ENCODE measurements at places on chromosomes 4 and X. TPM values are rescaled to one million over a fixed set of nuclear protein-coding genes. Genes with fewer than 3 reads are reported as not detected.

DNA sequence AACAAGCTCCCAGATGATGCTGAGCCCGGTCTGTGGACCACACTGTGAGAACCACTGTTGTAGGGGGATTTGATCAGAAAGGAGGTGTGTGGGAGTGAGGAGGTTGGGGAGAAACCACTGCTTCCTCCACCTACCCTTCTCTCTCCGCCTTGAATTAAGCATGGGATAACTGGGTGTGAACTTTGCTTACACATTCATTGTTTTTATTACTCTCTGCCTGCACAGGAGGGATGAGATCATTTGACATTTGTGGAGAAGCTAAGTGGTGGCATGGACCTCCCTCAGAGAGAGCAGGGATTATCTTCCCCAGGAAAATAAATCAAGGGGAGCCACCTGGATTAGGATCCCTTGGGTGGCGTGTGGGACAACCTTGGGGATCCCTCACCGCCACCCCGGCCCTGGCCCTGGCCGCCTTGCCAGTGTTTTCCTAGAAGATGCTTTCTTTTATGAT, 212.1 kb upstream of the ATP6AP2 start:
- peak; percentile 52 for DNase-seq

GRCh38 chrX:101417981-101418841, 10.2 kb downstream of the HNRNPH2 start:
- peak; percentile 53 for DNase-seq

MAMLD1 gene
- total RNA-seq: 3.7 TPM

APLN gene
- 2.6 TPM for total RNA-seq

- DNase-seq: no peak
These were observed 26.8 kb upstream of the FGF5 start for GRCh38 chr4:80239480-80240150.

GRCh38 chr4:61583696-61584095, 383.6 kb downstream of the ADGRL3 start:
- no peak for DNase-seq

- DNase-seq: no peak
These were observed 87.4 kb downstream of the ZXDA start for GRCh38 chrX:57822818-57823217.

- DNase-seq: no peak
These were observed 9.6 kb upstream of the DUSP9 start for GRCh38 chrX:153637121-153638040.

DNA sequence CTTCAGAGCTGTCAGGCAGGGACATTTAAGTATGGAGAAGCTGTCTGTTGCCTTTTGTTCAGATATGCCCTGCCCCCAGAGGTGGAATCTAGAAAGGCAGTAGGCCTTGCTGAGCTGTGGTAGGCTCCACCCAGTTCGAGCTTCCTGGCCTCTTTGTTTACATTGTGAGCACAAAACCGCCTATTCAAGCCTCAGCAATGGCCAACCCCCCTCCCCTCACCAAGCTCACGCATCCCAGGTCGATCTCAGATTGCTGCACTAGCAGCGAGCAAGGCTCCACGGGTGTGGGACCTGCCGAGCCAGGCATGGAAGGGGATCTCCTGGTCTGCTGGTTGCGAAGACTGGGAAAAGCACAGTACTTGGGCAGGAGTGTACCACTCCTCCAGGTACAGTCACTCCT, 59.3 kb downstream of the ZNF674 start:
- no peak for DNase-seq

DNA sequence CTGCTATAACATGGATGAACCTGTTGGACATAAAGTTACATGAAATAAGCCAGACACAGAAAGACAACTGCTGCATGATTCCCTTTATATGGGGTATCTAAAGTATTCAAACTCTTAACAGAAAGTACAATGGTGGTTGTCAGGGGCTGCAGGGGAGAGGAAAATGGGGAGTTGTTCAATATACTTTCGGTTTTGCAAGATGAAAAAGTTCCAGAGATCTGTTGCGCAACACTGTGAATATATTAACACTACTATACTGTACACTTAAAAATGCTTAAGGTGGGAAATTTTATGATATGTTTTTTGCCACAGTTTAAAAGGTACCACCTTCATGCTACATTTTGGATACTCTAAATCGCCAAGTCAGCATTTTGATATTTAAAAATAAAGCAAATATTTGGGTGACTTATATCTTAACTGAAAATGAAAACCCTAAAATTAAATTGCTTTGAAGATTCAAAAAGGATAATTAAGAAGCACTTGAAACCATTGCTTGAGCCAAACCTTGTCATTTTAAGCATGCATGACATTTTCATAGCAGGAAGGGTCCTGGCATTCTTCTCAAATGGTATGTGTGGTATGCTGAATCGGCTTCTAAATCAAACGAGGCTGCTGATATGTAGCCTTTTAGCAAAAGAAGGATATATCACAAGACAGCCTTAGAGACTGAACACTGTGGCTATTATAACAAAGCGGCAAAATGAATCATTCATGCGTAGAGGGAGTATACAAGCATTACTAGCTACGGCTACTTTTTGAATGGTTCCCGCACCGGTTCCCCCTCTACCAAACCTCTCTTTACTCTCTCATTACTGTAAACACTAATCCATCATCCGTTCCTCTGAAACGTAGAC, 607.1 kb upstream of the DIPK2B start:
- DNase-seq: peak; percentile 67

GRCh38 chr4:25030277-25031076, at the start of gene LGI2:
Gene LGI2, minus strand, starts transcription at chr4:25030946. Its CDS starts 253 bp downstream, at chr4:25030693.
- DNase-seq: no peak

SUPT20HL2 gene
- not detected for total RNA-seq

DNA sequence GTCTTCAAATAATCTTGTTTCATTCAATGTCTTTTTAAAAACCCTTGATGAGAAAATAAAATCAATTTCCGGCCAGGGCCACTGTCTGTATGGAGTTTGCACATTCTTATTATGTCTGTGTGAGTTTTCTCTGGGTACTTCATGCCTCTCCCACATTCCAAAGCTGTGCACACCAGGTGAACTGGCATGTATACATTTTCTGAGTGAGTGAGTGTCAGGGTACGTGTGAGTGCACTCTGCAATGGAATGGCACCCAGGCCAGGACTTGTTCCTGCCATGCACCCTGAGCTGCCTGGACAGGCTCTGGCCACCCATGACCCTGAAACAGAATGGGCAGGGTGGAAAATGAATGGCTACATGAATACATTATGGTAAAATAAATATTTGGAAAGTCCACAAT, 61.3 kb downstream of the UBE2NL start:
- no peak for DNase-seq

DNA sequence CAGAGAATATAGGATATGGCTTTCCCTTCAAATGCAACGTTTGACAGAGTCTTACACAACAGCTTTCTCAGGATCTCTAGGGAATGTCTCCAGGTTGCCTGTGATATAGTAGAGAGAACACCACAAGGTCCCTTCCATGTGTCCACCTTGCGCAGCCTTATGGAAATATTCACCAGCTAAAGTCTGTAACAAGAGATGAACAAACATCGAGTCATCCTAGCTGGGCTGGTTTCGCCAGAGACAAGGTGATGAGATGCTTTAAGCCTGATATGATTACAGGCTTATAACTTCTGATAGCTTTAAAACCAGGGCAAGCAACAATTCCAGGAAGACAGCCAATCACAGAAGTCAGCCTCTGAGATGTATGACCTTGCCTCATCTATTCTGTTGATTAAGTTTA, 83.8 kb downstream of the SEL1L3 start:
- no peak for DNase-seq

DNA sequence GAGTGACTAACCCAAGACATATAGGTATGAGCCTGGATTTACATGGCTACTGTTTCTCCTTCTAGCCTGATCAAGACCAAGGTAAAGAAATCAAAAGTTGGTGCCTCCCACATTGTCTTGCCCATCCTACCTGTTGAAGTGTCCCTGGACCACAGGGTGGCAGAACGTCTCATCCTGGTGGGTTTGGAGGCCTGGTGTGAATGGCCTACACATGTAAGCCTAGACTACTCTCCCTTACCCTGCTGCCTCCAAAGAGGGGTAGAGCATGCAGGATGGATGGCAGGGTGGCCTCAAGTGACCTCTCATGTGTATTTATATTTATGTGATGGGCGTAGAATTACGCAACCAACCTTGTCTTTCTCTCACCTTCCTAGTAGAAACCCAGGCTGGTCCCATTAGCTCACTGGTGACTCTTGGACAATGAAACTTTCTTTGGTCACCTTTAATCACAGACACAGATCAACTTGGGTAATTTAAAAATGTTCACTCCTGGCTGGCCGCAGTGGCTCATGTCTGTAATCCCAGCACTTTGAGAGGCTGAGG, 73.3 kb upstream of the SOD3 start:
- no peak for DNase-seq

DNA sequence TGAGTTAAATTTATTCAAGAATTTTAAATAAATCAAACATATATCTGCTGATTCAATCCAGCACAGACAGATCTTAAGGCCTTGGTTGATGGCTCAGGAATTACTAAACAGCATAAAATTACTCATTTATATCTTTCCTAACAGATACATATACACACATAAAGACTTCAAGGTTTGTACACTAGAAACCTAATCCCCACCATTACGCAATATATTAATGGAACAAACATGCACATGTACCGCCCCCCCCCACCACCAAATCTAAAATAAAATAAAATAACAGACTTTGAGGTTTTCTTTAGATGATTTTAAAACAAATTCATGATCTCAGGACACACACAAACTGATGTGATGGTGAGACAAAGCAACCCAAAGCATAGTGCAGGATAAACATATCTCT, 333.9 kb upstream of the DDX53 start:
- no peak for DNase-seq

DNA sequence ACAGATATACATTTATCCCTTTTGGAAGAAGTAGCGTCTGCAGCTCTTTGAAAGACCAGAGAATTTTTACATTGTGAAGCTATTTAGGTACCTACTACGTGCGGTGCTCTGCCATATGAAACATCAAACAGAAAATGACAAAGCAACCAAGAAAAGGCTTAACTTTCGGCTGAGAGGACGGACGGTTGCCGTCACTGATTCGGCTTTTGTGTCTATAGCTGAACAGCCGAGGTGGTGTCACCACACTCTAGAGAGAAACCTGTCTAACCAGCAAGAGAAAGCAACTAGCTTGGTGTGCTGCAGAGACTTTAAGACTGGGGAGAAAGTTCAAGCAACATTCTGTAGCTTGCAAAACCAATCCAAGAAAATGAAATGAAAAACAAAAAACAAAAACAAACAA, 145.5 kb downstream of the SHOX start:
- no peak for DNase-seq

- DNase-seq: no peak
These were observed 83.9 kb downstream of the ATXN3L start for GRCh38 chrX:13235930-13236329.

DNA sequence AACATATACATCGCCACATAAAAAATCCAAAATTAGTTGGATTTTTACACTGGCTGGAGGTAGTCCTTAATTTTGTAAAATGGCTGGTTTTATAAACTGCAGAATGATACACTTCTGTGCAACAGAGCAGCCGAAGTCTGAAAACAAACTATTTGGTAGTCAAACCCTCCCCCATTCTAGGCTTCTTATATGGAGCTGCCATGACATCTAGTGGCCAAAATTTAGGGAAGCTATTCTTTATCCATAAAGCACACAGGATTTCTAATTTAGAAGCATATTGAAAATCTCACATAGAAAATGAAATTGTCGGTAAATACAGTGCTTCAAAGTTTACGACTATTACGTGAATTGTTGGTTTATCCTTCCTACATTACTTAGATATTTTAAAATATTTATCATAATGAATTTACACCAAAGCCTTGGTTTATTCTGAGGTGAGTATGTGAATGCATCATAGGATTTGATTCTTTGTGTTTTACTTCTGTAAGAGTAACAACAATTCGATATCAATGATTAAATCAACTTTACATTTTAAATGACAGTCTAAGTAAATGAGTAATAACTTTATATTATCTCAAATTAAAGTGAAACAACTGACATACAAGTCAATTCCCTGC, 113.4 kb upstream of the FAM241A start:
- DNase-seq: no peak

GRCh38 chr4:101599620-101600019, 190.9 kb upstream of the BANK1 start:
- no peak for DNase-seq

GRCh38 chr4:106430797-106431196, 62.2 kb upstream of the GIMD1 start:
- no peak for DNase-seq

- DNase-seq: no peak
These were observed 38.3 kb downstream of the AFAP1 start for GRCh38 chr4:7901311-7901885.

DNA sequence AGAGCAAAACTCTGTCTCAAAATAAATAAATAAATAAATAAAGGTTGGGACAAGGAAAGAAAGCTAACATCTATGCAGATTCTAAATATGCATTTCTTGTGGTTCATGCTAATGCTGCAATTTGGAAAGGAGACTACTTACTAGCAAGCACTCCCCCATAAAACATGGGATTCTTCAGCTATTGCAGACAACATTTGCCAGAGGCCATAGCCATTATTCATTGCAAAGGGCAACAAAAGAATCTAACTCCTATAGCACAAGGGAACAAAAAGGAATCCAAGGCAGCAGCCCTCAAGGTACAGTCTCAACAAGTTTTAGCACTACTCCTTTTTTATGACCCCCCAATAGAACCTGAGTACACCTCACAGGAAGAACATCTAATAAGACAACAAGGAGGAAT, 8.0 kb upstream of the HERC5 start:
- DNase-seq: no peak

DNA sequence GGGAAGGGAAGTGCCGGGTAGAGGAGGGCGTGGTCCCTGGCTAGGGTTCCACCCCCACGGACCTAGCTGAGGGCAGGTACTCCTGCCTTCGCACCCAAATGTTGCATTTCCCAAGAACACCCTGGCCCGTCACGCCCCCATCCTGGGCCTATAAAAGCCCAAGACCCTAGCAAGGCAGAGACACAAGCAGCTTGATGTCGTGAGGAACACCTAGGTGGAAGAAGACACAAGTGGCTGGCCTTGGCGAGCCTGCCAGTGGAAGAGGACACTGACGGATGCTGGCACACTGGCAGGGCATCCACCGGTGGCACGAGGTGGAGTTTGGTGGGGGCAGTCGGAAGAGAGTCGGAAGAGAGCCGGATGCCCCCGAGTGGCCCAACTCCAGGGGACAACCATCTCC, 244.8 kb upstream of the CTSO start:
- no peak for DNase-seq

PORCN gene
- total RNA-seq: 25.2 TPM

SH3BGRL gene
- 176 TPM for total RNA-seq

CYBB gene
- 0.24 TPM for total RNA-seq

Data from SJSA1 (cell line).